ENCODE measurements at places on chromosomes 1 and 21.

GRCh38 chr1:207397525-207397926 lies 56.6 kb upstream of the CR2 start:
- H3K27me3 ChIP-seq: no peaks in the 10 kb centered on the region
- no peaks in the 10 kb centered on the region for H3K4me1 ChIP-seq
- no peak overlapping the region for H3K4me3 ChIP-seq
- DNase-seq: no peak

DNA sequence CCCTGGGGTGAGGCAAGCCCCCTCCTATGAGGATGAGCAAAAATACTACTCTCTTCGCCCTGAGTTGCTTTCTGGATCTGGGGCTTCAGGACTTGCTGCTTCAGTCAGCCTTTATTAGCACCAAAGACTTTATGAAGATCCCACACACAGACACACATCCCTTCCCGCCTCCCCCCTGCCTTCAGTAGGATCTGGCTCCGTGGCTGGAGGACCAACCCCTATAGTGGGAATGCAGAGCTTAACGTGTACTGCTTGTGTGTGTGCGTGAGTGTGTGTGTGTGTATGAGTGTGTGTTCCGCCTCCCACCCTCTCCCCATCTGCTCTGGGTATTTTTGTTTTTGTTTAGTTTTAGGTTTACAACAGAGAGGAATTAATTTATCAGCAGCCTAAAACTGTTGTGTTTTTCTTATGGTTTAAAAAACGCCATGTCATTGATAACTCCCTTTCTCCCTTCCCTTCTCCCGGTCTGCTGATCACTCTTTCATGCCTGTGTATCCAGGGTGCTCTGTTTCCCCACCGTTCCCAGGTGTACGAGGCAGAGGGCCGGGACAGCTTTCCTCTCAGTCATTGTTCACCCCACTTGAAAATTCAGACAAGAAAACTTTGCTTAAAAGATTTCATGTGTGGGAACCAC lies 27.5 kb upstream of the ZFP69B start:
- DNase-seq: no peak
- no peak overlapping the region for H3K4me3 ChIP-seq
- no peaks in the 10 kb centered on the region for H3K27me3 ChIP-seq
- peaks cover 13% of the 10 kb centered on the region for H3K36me3 ChIP-seq
- no peak overlapping the region for H3K27ac ChIP-seq
- peaks cover 16% of the 10 kb centered on the region for H3K4me1 ChIP-seq

DNA sequence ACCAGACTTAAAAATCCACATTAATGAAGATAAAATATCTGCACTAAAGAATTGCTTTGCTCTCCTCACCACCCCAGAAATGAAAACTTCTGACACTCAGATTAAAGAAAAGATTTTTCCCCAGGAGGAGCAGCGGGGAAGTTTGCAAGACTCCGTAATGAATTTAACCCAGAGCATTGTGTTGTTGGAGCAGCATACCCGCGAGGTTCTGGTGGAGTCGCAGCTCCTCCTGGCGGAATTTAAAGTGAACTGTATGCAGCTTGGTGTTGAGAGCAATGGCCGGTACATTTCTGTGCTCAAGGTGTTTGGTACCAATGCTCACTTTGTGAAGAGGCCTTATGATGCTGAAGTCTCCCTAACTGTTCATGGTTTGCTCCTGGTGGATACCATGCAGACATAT lies 46.4 kb downstream of the VPS13D start:
- H3K4me1 ChIP-seq: no peaks in the 10 kb centered on the region
- DNase-seq: peak; percentile 41
- no peak overlapping the region for H3K27ac ChIP-seq
- H3K4me3 ChIP-seq: no peak overlapping the region

DNA sequence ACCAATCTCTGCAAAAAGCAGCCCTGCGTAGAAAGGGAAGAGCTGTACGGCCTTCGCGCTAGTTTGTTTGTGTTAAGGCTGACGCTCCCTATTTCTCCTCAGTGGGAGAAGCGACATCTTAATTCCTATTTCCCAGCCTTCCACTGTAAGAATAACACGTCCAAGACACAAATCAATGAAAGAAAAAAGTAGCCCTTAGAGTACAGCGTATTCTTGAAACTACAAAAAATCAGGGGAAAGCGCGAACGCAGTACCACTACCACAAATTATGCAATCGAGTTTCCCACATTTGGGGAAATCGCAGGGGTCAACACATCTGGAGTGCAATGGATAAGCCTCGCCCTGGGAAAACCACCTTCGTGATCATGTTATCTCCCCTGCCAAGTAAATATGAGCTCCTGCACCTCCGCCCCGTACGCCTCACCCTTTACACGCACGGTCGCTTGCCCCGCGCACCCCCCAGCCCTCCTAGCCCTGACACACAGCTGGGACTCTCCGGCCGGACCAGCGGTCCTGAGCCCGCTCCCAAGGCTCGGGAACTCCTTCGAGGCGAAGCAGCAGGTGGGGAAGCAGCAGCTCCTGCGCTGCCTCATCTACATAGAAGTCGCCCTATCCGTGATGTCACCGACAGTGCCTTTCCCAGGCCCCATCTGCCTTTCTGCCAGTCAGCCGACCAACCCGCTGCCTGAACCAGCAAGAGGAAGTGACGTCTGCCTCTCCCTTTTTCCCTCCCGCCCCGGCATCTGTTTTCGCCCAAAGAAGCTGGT lies 94.7 kb downstream of the PPIAL4G start:
- H3K4me3 ChIP-seq: peak overlapping the region; percentile 12
- H3K27ac ChIP-seq: peak overlapping the region; percentile 29
- H3K36me3 ChIP-seq: no peaks in the 10 kb centered on the region
- H3K27me3 ChIP-seq: no peaks in the 10 kb centered on the region

- H3K27me3 ChIP-seq: peaks cover 14% of the 10 kb centered on the region
- H3K4me3 ChIP-seq: no peak overlapping the region
- H3K27ac ChIP-seq: no peak overlapping the region
Measured at GRCh38 chr1:229227298-229227919, 43.5 kb upstream of the RAB4A start.

DNA sequence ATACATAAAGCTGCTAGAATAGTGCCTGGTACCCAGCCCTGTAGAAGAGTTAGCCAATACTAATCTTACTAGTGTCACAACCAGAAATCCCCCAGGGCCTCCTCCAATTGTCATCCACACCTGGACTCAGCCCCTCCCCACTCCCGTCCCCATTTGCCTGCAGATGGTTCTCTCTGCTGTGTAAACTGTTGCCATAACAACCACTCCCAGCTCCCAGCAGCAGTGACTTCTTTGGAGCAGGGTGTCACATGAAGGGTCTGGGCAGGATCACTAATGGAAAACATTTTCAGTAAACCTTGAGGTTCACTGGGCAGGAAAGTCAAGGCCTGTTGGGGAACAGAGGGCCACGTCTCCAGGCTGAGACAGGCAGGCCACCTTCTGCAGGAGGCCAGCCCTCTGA lies 126.0 kb upstream of the IPO9 start:
- peaks cover 12% of the 10 kb centered on the region for H3K4me1 ChIP-seq
- no peaks in the 10 kb centered on the region for H3K36me3 ChIP-seq
- no peaks in the 10 kb centered on the region for H3K27me3 ChIP-seq
- no peak overlapping the region for H3K4me3 ChIP-seq

GRCh38 chr1:175163702-175164101 lies 28.9 kb downstream of the KIAA0040 start:
- H3K27ac ChIP-seq: no peak overlapping the region
- H3K36me3 ChIP-seq: no peaks in the 10 kb centered on the region
- H3K4me3 ChIP-seq: no peak overlapping the region
- H3K4me1 ChIP-seq: no peaks in the 10 kb centered on the region
- DNase-seq: no peak
- H3K27me3 ChIP-seq: peaks cover 7% of the 10 kb centered on the region
